ENCODE measurements at places on chromosomes 12 and 14.

GRCh38 chr14:35509846-35510245, 24.1 kb upstream of the INSM2 start:
- no peak for DNase-seq

DNA sequence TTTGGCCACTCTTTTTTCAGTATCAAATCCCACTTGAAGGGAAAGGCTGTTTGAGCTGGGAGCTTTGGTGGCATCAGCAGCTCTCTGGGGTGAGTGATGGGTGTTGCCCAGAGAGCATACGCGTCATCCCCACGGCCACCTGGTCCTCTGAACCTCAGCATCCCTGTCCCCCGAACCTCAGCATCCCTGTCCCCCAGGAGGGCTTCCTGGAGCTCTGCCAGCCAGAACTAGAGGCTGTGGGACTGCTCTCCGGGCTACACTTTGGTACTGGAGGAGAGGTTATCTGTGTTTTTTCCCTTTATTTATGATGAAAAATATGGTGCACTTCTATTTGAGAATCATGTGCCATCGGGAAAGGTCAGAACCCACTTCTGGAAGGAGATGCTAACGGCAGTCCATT, 131.5 kb upstream of the RTL1 start:
- DNase-seq, result no peak

DNA sequence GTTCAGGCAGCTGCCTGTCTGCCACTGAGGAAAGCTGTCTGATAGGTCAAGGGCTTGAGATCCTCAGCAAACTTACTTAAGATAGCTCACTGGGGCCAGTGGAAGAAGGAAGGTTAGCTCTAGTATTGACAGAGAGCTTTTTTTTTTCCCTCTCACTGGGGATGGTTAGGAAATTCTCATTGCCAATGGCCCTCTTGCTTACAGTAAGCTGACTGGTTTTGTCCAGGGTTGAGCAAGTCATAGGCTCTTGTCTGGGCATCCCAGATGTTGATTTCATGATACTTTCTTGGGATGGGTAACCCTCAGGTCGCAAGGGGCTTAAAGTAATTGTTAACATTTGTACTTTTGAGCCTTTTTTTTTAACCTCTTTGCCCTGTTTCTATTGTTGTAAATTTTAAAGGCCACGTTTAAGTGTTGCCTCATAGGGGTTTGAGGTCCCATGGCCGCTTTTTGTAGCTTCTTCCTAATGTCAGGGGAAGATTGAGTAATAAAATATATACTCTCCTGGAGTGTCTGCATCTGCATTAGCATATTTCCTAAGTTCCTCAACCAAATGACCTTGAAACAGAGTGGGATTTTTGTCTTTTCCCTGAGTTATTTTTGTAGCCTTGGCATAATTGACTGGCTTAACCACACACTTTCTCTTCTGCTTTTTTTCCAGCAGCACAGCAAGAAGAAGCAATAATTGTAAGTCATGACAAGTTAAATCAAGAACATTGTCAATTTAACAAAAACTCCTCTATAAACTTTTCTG, 716.0 kb downstream of the LRFN5 start:
- no peak for DNase-seq

DNA sequence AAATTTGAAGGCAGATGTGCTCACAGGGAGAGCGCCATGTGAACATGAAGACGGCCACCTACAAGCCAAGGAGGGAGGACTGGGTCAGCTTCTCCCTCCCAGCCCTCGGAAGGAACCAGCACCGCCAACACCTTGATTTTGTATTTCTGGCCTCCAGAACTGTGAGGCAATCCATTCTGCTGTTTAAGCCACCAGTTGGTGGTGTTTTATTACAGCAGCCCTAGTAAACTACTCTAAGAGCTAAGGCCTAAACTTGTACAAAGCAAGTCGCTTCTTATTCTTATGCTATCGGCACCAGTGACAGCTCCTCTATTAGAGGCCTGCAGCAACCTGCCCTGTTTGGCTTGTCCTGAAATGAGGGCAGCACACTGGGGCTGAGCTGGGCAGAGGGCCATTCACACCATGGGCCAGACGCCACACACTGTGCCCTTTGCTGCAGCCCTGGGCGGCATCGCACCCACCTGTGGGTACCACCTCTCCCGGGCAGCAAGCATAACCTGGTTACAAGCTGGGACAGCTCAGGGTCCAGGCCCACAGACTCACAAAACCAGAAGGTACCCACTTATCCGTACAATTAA, 62.7 kb downstream of the NOS1 start:
- DNase-seq, result no peak

- no peak for DNase-seq
Observed at GRCh38 chr12:98344046-98344930, 171.1 kb upstream of the TMPO start.

DNA sequence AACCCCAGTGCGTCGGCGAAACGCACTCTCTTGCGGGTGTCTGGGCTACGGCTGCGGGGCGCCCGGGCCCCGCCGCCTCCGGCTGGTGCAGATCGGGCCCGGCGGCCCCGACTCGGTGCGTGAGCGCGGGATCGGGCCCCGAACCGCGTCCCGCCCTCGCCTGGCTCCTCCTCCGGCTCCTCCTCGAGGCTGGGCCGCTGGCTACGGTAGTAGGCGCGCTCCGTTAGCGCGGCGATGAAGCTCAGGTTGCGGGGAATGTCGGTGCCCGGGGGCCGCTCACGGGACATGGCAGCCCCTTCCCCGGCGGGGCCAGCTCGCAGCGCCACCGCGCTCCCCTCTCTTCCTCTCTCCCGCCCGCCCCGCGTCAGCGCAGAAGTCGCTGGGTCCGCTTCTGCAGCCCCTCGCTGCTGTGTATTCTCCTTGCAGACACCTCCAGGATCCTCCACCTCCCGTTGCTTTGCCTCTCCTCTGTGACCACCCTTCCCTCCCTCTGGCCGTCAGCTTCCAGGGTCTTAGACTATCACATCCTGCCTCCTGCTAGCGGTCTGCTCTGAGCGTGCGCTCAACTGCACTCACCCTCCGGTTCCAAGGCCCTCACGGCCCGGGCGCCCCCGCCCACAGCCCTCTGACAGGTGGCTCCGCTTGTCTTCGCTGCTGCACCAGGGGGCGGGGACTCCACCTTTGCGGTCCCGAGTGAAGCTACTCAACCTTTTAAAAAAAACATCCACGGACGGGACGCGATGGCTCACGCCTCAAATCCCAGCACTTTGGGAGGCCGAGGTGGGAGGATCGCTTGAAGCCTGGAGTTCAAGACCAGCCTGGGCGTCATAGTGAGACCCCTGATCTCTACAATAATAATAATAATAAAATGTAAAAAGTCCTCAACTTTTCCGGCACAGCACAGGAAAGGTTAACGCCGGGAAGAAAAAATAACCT, at the start of gene PPP1R3E:
PPP1R3E (minus strand) TSS at position 570 of the 936 bp plus-strand sequence; CDS start at position 287, 283 bp downstream.
- DNase-seq, result peak; percentile 86

DNA sequence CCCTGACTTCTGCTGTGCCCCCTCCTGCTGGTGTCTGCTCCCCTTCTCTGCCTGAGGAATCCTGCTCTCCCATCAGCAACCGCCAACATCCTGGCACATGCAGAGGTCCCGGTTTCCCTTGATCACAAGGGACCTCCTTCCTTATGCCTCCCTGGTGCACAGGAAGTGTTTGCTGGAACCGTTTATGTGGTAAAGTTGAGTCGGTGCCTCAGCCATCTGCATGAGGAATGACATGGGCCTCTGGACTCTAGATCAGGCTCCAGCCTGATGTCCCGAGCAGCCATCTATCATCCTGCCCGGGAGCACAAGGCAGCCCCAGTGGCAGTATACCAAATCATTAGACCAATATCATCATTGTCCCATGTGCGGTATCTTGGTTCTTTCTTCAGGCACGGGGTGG, 90.4 kb downstream of the BORCS5 start:
- DNase-seq, result no peak

GRCh38 chr12:9883175-9883574, 1.9 kb downstream of the KLRF2 start:
- DNase-seq, result no peak

DNA sequence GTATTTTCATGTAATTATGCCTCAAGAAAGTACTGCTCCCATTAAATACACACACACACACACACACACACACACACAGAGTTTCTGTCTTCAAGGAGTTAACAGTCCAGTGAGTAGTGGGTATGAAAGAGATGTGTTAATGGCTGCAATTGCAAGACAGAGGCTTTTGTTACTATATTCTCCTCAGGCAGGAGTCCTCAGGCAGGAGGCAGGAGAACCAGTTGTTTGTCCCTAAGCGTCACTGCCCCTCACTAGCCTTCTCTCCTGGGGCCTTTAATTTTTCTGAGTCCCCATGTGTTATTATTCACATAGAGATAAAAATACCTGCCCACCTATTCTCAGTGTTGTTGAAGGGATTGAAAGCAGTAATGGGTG, 31.2 kb downstream of the DAD1 start:
- DNase-seq, result no peak

DNA sequence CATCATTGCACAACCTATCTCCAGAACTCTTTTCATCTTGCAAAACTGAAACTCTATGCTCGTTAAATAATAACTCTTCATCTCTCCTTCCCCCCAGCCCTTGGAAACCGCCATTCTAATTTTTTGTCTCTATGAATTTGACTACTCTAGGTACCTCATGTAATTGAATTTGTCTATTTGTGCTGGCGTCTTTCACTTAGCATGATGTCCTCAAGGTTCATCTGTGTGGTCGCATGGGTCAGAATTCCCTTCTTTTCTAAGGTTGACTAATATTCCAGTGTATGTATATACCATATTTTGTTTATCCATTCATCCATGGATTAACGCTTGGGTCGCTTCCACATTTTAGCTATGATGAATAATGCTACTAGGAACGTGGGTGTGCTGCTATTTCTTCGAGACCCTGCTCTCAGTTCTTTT, 80.1 kb downstream of the PLXNC1 start:
- DNase-seq, result no peak

- no peak for DNase-seq
Observed at GRCh38 chr14:68871392-68871791, 78.5 kb upstream of the ZFP36L1 start.

- DNase-seq, result no peak
Observed at GRCh38 chr12:46788072-46788887, 37.5 kb downstream of the SLC38A4 start.

- DNase-seq, result no peak
Observed at GRCh38 chr14:24690492-24690891, 56.5 kb upstream of the GZMB start.

DNA sequence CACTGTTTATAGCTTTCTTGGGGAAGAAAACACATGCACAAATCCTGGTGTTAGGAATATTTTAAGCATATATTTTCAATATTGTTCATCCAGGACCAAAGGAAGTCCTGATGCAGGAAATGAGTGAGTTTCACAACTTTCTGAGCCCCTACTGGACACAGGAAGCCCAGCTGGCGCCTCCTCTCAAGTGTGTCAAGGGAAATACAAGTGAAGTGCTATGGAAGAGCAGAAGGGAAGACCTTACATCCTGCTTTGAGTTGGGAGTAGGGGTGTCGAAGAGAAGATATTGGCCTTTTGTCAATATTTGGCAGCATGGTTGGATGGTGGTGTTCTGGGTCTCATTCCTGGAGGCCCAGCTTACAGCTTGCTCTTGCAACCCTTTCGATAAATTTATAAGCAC, 66.1 kb upstream of the ZDHHC17 start:
- no peak for DNase-seq

- no peak for DNase-seq
Observed at GRCh38 chr12:127237151-127237550, 1029.8 kb upstream of the TMEM132C start.

- DNase-seq, result peak; percentile 26
Observed at GRCh38 chr12:88111074-88111652, 30.7 kb downstream of the CEP290 start.

- no peak for DNase-seq
Observed at GRCh38 chr12:42421844-42422779, 96.1 kb downstream of the PPHLN1 start.

GRCh38 chr12:70831543-70831942, 89.0 kb downstream of the PTPRR start:
- no peak for DNase-seq

GRCh38 chr12:124277394-124278241, 17.3 kb upstream of the RFLNA start:
- no peak for DNase-seq

DNA sequence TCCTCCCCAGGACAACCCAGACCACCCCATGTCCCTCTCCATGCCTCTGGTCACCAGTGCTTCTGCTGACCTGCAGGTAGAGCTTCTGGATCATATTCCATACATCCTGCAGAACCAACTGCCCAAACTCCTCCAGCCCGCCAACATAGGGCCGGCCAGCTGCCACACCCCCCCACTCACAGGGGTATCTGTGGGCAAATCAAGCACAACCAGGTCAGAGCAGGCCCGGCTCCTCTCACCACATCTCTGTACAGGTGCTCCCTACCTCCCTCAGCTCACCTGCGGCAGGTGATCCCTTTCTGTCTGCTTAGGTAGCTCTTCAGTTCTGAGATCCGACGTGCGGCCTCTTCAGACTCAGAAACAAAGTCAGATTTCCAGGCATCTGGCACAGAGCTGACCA, 29.0 kb downstream of the TEP1 start:
- no peak for DNase-seq
